ENCODE measurements at places on chromosomes 2 and 18.

DNA sequence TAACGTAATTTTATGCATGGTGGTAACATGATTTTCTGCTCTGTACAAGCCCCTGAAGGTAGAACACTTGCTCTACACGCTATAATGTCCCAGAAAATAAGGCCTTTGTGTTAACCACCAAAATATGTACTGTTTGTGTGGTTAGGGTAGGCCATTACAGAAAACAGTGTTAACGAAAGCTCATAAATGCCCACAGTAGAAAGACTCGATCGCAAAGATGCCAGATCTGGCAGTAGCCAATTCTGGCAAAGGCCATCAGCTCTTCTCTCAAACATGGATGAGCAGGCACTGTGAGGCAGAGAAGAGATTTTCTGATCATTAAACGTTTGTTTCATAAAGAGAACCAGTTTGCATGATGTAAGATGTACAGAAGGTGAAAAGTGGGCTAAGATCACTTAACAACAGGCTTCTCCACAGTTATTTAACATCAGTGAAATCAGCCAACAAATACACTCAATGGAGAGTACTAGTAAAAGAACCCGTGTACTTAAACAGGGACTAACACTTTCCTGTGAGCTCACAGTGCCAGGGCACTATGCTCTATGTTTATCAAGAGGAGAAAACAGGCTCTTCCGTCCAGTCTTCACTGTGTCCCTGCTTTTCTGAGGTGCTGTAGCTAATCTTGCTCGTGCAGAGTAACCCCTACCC lies 80.3 kb downstream of the SPRED2 start:
- H3K27me3 ChIP-seq, result no peaks in the 10 kb centered on the region
- no peak overlapping the region for H3K27ac ChIP-seq
- no peaks in the 10 kb centered on the region for H3K4me1 ChIP-seq
- no peak for DNase-seq
- H3K4me3 ChIP-seq, result no peak overlapping the region

DNA sequence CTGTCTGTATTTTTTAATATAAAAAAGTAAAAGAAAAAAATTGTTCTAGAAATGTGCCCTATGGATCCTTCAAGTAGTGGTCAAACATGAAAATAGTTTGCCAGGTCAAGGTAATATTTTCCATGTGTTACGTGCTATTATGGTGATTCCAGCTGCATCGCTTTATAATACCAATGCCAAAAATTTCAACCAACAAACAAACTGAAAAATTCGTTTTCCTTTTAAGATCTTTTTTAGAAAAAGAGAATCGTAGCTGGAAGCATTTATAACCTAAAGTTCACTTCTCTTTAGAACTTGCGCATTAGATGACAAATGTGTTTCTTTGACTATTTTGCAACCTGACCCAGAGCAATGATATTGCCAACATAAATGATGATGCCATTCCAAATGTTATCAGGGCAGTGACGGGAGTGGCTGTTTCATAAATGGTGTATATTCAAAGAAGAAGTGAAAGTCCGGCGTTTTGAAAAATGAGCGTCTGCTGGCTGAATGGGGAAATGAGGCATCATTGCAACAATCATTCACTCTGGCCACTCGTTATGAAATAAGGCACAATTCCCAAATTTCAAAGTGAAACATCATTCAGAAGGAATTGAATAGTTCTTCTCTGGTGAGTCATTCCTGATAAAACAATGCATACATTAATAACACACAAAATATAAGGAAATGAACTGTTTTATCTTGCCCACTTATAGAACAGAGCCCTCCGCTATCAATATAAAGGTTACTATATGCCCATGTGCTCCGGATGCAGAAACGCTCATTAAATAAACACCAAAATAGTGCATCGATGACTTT lies 297.4 kb downstream of the TGIF1 start:
- H3K27me3 ChIP-seq, result peaks cover 37% of the 10 kb centered on the region
- no peaks in the 10 kb centered on the region for H3K4me1 ChIP-seq
- H3K4me3 ChIP-seq, result no peak overlapping the region
- no peaks in the 10 kb centered on the region for H3K36me3 ChIP-seq
- no peak for DNase-seq

DNA sequence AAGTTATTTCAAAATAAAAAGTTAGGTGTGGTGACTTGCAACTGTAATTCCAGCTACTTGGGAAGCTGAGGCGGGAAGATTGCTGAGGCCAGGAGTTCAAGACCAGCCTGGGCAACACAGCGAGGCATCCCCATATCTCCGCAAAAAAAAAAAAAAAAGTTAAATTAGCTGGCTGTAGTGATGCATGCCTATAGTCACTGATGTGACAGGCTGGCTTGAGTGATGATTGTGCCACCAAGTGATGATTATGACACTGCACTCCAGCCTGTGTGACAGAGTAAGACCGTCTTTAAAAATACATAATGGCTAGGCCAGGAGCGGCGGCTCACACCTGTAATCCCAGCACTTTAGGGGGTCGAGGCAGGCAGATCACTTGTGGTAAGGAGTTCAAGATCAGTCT lies 11.5 kb downstream of the SMPD4 start:
- no peak for DNase-seq
- H3K4me1 ChIP-seq, result no peaks in the 10 kb centered on the region
- H3K36me3 ChIP-seq, result peaks cover 56% of the 10 kb centered on the region

DNA sequence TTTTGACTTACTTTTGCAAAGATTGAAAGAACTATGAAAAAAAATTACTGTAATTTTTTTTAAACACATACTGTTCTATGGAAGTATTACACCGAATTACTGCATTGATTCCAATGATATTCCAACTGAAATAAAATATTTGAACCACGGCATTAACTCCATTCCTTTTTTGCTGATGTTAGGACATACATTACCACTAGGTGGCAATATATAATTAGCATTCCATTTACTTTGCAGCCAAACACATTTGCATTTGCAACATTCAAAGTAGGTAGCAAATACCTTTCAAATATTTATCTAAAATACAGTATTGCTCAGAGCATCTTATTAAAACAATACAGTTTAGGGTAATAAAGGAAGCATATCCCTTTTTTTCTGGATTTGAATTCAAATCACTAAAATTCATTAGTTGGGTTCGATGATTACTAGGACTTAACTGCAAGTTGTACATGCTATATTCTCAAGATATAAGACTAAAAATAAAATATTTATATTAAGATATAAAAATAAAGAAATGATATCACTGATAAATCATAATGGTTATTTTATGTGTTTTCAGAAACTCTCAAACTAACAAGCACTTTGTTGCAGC lies 31.3 kb downstream of the LANCL1 start:
- no peak overlapping the region for H3K4me3 ChIP-seq
- no peak for DNase-seq
- H3K27me3 ChIP-seq, result no peaks in the 10 kb centered on the region

Measured in central memory CD8-positive, alpha-beta T cell (primary cell).